ENCODE measurements at places on chromosomes 12 and 14.

DNA sequence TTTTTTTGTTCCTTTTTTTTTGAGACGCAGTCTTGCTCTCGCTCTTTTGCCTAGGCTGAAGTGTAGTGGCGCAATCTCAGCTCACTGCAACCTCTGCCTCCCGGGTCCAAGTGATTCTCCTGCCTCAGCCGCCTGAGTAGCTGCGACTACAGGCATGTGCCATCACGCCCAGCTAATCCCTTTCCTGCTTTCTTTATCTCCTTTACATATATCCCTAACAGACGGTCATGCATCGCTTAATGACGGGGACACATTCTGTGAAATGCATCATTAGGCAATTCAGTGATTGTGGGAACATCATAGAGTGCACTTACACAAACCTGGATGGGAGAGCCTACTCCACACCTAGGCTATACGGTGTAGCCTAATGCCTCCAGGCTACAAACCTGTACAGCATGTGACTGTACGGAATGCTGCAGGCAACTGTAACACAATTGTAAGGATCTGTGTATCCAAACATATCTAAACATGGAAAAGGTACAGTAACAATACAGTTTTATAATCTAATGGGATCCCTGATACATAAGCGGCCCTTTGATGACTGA lies 32.8 kb downstream of the NOS1 start:
- no peak for DNase-seq

GRCh38 chr14:103281496-103282231 lies 52.4 kb upstream of the EIF5 start:
- no peak for DNase-seq

- no peak for DNase-seq
These were observed 7.1 kb downstream of the ETV6 start for GRCh38 chr12:11656550-11656949.

DNA sequence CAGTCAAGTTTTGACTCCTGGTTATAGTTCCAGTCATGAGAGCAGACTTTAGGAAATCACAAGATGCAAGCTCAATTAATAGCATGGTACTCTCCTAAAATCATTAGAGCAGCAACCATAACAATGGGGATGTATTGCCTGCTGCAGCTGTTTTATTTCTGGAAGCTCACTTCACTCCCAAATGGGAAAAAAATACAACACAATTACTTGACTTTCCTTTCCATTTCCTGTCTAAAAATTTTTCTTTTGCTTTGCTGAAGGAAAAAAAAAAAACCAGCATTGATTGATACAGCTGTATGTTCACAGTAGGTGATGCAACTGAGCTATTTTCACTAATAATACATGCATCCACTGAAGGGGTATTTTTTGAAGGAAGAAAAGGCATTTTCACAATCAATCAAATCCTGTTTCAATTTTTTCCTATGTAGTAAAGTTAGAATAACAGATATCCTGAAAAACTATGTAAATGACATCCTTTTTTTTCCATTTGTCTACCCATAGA lies 143.9 kb upstream of the NOVA1 start:
- DNase-seq, result no peak

DNA sequence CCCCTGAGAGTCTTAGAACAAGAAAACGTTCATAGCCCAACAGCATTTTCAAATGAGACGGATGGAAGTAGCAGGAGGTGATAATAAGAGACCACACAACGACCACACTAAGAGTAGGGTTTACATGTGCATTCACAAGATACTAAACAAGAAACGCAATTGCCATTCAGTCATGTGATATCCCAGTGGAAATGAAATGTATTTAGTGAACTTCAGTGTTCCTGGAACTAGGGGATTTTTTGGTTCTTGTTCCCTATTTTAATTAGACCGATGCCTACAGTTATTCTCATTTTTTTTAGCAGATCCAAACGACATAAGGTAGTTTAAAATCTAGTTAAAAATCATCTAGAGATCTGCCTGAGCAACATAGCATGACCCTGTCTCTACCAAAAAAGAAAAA lies 150.0 kb downstream of the GPR65 start:
- DNase-seq, result no peak

DNA sequence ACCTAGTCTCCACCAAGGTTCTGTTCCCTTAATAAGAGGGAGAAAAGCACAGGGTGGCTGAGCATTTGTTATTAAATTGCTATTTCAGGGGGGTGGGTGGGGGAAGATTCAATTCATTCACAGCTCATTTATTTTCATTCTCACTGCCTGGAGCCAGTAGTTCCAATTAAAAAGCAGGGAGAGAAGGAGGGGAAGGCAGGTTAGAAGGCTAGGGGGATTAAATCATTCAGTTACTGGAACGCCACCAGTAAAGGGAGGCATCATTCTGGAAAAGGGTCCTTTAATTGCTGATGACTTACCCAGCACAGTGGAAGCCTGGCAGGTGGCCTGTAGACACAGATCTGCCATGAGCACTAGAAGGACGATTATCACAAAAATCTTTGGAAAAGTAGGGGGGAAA lies 47.4 kb downstream of the NIN start:
- DNase-seq, result no peak

DNA sequence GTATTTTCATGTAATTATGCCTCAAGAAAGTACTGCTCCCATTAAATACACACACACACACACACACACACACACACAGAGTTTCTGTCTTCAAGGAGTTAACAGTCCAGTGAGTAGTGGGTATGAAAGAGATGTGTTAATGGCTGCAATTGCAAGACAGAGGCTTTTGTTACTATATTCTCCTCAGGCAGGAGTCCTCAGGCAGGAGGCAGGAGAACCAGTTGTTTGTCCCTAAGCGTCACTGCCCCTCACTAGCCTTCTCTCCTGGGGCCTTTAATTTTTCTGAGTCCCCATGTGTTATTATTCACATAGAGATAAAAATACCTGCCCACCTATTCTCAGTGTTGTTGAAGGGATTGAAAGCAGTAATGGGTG lies 31.2 kb downstream of the DAD1 start:
- no peak for DNase-seq

- DNase-seq, result no peak
These were observed 152.1 kb upstream of the PLXNC1 start for GRCh38 chr12:93996321-93996720.

- DNase-seq, result no peak
These were observed 12.2 kb upstream of the CDK17 start for GRCh38 chr12:96412431-96412830.

- DNase-seq, result no peak
These were observed 5.9 kb upstream of the GNB3 start for GRCh38 chr12:6834873-6835272.

GRCh38 chr12:98275131-98275475 lies 240.3 kb upstream of the TMPO start:
- DNase-seq, result no peak

GRCh38 chr14:105469456-105470349 lies 4.9 kb upstream of the CRIP2 start:
- no peak for DNase-seq

GRCh38 chr14:72801836-72802587 lies 91.9 kb downstream of the DPF3 start:
- no peak for DNase-seq

GRCh38 chr14:80768646-80769045 lies 172.9 kb downstream of the CEP128 start:
- no peak for DNase-seq

DNA sequence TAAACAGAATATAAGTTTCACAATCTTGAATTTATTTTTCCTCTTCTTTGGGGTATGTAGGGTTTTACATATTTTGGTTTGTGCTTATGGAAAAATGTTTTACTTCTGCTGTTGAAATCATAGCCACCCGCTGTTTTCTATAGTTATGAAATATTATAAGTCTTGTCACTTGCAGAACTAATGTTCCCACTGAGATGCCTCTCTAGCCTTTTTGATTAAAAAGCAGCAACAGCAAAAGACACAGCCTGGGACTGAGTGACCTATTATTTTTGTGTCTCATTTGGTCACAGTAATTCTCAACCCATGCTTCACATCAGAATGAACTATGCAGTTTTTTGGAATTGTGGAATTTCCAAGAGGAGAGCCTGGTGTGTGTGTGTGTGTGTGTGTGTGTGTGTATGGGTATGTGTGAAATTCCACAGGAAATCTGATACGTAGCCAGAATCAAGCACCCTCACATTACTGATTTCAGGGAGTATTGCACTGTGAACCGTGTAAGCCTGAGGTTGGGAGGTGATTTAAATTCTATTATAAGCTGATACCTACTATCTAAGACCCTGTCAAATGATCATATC lies 55.7 kb upstream of the FRMD6 start:
- DNase-seq, result no peak

- no peak for DNase-seq
These were observed 206.0 kb upstream of the DIO3 start for GRCh38 chr14:101355284-101355683.

GRCh38 chr12:6390084-6390799 lies 6.3 kb downstream of the LTBR start:
- no peak for DNase-seq

DNA sequence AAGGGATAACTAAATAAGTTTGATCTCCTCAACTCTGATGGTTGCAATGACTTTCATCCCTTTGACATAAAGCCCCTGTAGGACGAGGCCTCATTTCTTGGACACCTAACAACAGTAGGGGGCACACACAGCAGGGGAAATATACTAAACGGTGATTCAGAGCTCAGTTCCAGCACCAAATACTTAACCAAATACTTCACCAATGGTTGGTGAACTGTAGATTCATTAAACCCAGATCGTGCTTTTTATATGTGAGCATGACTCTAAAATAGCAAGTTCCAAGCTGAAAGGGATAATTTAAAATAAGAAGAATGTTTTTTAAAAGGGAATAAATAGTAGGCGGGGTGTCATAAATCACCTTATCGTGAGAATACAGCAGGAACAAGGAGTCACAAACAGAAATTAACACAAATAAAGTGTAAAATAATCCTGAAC lies 53.2 kb downstream of the ATG2B start:
- DNase-seq, result no peak

- DNase-seq, result no peak
These were observed 288.4 kb downstream of the CACNA1C start for GRCh38 chr12:2341051-2341751.

DNA sequence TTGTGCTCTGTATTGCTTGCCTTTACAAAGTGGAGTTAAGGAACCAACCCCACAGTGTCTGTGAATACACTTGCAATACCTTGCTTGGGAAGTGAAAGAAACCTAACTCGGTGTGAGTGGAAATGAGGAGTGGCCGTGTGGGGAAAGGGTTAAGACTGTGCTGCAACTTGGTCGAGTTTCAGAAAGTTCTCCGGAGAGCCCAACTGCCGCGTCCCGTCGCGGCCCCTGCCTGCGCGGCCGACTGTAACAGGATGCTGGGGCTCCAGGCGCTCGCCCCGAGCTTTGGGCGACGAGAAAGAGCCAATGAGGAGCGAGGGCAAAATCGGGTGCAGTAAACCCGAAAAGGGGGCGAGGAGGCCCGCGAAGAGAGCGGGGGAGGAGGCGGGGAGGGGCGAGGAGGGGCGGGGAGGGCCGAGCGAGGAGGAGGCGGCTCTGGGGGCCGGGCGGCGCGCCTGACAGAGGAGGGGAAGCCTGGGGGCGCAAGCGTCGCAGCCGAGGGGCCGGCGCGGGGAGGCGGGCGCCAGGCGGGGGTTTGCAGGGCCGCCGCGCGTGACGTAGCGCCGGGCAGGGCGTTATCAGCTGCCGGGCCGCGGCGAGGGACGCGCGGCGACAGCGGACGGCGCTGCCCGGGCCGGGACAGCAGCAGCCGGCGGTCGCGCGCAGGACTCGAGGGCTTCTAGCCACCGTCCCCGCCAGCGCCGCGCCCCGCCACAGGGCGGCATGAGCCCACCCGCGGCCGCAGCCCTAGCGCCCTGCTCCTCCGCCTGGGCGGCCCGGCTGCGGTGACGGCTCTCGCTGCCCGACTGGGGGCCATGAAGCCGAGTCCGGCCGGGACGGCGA lies at the start of gene DACT1:
Gene DACT1 (plus strand): TSS at position 572 of the 840 bp plus-strand sequence. CDS start 241 bp downstream, at position 813.
- peak; percentile 52 for DNase-seq

GRCh38 chr14:98949481-98950135 lies 322.4 kb downstream of the BCL11B start:
- no peak for DNase-seq

DNA sequence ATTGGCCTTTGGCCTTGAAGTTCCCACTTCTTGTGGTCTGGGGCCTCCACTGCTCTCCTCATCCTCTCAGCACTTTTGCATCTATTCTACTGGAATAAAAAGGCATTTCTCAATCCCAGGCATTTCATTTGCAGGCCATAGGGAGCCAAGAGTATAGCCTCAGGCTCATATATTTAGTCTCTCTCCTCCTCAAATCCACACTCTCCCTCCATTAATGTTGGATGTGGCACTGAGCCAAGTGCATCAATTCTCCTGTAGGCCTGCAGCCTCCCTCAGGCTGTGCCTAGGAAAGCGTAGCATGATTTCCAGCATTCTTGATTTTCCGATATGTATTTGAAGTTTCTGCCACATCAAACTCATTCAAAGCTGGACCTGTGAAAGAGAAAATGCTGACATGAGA lies 211.5 kb upstream of the CPNE8 start:
- no peak for DNase-seq

DNA sequence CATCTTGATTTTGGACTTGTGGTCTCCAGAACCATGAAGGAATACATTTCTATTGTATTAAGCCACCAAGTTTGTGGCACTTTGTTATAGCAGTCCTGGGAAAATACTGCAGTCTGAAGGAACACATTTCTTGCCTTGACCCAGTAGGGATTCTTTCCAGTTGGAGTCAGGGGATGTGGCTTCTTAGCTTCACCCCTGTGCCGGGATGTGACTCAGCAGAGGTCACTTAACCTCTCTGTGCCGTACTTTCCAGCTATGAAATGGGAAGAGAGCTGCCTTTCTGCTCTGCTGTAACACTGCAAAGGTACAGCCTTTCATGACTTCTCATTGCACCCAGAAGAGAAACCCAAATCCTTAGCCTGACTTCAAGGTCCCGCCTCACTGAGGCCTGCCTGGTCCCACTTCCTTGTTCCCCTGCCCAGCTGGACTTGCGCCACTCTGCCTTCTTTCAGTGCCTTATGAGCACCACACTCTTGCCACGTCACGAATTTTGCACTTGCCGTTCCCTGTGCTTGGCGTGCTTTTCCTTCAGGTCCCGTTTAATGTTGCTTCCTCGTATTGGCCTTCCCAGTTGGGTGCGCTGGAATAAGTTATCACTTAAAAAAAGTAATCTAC lies 24.2 kb downstream of the CHST11 start:
- no peak for DNase-seq

- no peak for DNase-seq
These were observed 58.7 kb upstream of the DICER1 start for GRCh38 chr14:95216008-95216407.

GRCh38 chr12:85821759-85822158 lies 14.4 kb downstream of the RASSF9 start:
- DNase-seq, result no peak
